NCI-H526 (cell line): ENCODE measurements at places on chromosomes 5 and 9.

GRCh38 chr5:20368571-20369517 lies 380.8 kb upstream of the CDH18 start:
- DNase-seq = no peak

GRCh38 chr5:144504929-144505577 lies 334.4 kb downstream of the KCTD16 start:
- DNase-seq = no peak

DNA sequence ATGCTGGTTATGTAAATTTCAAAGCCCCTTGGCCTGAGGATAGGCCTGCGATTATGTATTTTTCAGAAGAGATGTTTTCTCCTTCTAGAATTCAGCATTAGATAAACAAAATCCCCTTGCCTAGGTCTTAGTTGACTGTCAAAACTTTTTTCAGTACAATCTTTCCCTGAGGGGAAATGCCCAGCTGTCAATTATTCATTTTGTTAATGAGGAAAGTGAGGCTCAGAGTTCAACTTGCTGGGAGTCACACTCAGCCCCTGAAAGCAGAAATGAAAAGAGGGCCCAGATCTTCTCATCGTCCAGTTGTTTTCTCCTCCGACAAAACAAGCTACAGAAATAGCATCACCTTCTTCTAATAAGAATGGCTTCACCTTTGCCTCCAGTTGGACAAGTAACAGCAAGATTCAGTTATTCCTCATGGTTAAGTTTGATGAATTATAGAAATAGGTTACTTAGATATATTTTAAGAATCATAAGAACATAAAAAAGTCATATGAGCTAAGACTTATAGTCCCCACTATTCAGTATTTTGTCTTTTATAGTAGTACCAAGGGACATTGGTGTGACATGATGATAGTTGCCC lies 627.1 kb upstream of the WWC1 start:
- DNase-seq = no peak

GRCh38 chr9:135579889-135580660 lies 18.5 kb downstream of the PAEP start:
- DNase-seq = no peak

DNA sequence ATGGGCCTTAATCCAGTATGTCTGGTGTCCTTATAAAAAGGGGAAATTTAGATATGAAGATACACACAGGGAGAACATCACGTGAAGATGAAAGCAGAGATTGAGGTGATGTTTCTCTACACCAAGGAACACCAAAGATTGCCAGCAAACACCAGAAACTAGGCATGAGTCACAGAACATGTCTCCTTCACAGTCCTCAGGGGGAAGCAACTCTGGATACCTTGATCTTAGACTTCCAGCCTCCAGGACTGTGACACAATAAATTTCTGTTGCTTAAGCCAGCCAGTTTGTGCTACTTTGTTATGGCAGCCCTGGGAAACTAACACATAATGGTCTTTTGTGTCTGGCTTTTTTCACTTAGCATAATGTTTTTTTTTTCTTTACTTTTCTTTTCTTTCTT lies 41.2 kb upstream of the STRBP start:
- no peak for DNase-seq

DNA sequence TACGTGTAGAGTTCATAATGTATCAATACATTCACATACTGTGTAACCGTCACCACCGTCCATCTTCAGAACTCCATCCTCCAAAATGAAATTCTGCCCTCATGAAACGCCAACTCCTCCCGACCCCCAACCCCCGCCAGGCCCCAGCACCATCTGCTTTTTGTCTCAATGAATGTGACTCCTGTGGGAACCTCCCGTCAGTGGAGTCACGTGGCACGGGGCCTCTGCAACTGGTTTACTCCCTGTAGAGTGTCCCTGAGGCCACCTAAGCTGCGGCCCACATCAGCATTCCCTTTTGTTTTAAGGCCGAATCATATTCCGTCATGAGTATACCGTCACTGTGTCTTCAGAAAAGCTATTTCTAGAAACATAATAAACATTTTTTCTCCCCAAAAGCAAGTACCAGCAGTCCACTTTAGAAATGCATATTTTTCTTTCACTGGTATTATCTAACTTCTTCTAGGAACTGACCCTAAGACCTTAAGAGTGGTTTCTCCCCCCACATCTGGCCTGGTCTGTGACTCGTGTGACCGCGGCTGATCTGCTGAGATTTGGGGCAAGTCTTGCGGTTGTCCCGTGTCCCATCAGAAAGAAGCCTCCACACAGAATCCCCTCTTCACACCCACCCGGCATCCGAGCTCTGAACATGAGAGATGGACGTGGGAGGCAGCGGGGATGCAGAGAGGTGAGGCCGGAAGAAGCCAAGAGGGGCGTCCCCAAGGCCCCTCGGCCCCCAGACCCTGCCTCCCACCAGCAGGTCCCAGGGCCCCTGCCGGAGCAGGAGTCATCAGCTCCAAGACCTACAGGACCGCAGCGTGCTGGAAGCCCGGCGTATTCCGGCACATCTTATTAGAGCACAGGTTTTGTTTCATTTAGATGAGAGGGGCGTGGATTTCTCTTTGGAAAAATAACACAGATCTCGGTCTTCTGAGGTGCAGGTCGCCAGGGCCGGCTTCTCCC lies 38.3 kb downstream of the SLC6A3 start:
- no peak for DNase-seq

DNA sequence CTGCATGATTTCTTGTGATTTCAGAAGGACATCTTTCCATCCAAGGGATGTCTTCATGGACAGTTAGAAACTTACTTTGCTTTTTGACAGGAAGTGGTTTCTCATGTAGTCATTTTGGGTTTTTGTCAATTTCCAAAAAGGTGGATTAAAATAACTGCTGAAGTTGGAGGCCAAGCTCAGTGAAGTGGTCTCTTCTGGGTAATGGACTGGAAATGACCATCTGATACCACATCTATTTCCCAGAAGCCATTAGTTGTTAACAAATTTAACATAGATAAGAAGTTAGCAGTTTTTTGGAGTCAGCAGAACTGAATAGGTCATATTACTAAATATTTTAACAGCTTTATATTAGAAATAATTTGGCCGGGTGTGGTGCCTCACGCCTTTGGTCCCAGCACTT lies 86.2 kb upstream of the MYO10 start:
- DNase-seq = no peak

GRCh38 chr5:137916923-137917322 lies 27.7 kb downstream of the PKD2L2 start:
- no peak for DNase-seq

- peak; percentile 35 for DNase-seq
Measured at GRCh38 chr5:147223948-147224791, 10.7 kb upstream of the STK32A start.

DNA sequence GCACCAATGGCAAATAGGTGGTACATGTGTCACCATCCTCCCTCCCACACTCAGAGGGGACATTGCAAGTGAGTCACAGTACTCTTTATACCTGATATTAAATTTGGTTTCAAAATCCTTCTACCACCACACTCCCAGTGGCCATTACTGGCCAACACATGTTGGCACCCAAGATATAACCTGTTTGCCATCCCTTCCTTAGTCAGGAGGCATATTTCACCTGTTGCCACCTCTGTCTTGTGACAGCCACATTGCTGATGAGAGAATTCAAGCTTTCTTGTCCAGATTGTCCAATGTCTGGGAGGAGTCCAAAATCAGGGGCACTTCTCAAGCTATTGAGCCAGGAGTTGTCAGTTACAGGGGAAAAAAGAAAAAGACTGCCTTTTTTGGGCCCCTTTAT lies 80.2 kb upstream of the WWC1 start:
- no peak for DNase-seq

DNA sequence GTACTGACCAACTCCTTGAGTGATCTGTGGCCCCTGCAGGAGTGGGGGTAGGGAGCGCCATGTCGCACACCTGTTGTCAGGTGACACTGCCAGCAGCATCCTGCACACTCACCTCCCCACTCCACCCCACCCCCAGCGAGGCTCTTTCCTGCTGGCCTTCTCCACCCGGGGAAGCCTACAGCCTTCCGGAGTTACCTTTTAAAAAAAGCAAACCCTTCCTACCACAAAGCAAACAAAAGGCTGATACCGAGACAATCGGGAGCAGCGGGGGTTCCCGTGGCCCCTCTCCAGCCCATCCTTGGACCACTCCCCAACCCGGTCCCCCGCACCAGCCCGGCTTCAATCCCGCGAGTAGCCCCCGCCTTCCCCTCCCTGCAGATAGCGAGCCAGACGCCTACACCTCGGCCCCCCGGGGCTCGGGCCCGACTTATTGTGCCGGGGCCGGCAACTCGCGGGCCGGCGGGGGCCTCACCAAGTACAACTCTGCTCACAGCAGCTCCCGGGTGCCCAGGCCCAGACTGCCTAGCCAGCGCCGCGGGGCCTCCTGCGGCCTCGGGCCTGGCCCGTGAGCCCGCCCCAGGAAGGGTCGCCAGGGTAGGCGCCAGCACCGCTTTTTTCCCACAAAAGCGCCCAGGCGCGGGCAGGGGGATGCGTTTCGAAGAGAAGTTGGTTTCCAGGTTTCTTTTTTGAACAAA lies 724 bp downstream of the MACROH2A1 start:
- DNase-seq = no peak

DNA sequence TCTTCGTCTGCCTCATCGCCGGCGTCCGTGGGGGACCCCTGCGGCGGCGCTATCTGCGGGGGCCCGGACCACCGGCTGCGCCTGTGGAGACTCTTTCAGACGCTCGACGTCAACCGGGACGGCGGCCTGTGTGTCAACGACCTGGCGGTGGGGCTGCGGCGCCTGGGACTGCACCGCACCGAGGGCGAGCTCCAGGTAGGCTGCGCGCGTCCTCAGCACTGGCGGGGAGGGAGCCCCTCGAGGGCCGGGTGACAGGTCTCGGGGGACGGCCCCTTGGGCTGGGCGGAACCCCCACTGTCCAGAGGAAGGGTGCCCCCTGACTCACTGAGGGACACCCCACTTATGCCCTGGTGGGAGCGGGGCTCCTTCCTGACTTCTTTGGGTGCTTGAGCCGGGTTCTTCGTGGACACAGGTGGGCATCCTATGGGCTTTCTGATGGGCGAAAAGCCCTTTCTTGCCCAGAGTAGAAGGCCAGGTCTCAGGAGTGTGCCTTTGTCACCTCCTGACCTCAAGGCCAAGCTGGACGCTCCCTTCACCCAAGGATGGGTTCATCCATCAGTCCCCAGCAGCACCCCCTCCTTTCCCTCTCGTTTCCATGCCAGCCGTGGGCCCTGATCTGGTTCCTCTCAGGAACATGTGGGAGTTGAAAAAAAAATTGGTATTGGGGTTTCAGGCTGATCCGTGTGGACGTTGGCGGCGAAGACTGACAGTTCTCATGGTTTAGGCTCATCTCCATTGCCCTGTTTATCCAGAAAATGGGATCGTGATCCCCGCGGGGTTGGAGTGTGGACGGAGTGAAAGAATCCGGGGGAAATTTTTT lies 564 bp downstream of the SLC25A25 start:
- no peak for DNase-seq

- no peak for DNase-seq
Measured at GRCh38 chr5:168869615-168870227, 290.6 kb upstream of the PANK3 start.

GRCh38 chr5:149646564-149646963 lies 65.3 kb downstream of the ARHGEF37 start:
- no peak for DNase-seq

GRCh38 chr5:109767997-109768396 lies 78.3 kb downstream of the MAN2A1 start:
- no peak for DNase-seq

GRCh38 chr9:8284884-8285283 lies 485.3 kb upstream of the DMAC1 start:
- DNase-seq = no peak

- peak; percentile 42 for DNase-seq
Measured at GRCh38 chr5:28737682-28738081, 1699.3 kb upstream of the CDH9 start.

- DNase-seq = no peak
Measured at GRCh38 chr5:149767281-149767550, 37.1 kb downstream of the PPARGC1B start.
